ENCODE measurements at places on chromosomes 3 and 15.

GRCh38 chr3:4021162-4021561, 221.9 kb downstream of the LRRN1 start:
- no peak for DNase-seq

GRCh38 chr3:131401978-131402377, 20.4 kb downstream of the NUDT16 start:
- DNase-seq, result no peak

GRCh38 chr3:149077628-149078027, 8.7 kb downstream of the HLTF start:
- no peak for DNase-seq

DNA sequence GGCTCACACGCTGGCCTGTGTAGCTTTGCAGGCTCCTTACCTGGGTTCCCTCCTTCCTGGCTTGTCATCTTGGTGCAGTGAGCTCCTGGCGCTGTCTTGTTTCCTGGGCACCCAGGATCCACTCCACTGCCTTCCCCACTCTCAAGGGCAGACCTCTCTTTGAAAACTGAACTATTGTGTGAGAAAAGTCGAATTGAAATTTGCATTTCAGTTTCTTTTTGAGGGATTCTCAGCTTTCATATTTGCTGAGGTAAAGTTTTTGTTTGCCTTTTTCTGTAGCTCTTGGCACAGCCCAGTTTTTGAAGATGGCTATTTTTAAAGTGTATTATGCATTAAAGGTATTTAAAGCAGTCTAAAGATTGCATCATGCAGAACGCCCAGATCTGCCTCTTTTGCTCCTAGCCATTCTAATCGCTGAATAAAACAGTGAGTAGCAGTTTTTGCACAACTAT, 70.1 kb downstream of the CCK start:
- no peak for DNase-seq

Measured in activated naive CD8-positive, alpha-beta T cell treated with anti-CD3 and anti-CD28 coated beads for 36 hours (primary cell).